ENCODE measurements at places on chromosomes 12 and 14. TPM values are rescaled to one million over a fixed set of nuclear protein-coding genes. Genes with fewer than 3 reads are reported as not detected.

DNA sequence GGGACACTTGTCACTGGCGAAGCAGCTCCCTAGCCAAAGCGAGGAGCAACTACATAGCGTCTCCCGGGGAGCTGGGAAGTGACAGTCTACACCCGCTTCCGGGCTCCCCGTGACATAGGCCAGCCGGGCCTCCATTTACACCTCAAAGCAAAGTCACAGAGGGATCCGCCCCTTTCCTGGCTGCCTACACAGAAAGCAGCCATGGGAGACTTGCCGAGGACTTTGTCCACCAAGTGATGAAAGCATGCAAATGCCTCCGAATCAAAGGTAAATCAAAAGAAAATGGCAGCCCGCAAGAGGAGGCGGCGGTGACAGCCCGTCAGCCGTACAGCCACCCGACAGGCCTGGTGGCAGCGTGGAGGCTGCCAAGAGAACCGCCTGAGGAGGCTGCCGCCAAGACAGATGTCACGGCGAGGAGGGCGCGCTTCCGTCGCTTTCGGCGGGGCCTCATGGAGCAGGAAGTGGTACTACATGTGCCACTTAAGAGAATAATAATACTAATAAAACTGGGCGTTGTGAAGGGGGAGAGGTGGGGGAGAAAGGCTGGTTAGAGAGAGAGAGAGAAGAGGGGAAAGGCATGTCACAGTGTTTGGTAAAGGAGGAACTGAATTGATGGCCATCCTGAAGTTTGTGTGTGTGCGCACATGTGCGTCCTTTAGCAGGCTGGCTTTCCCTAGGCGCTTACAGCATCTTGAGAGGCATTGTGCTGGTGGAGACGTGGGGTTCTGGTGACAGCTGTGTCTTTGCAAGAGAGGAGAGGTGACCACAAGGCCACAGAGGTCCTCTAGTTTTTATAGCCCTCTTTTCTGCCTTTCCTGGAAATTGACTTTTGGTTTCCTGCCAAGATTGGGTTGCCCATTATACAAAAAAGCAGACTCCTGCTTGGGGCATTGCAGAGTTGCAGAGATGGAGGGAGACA is 661.7 kb downstream of the VRK1 start:
- DNase-seq = peak; percentile 38

ACSS3 gene
- 1.8 TPM for total RNA-seq

LUM gene
- 51.3 TPM for total RNA-seq

DPY19L2 gene
- total RNA-seq = 10.7 TPM

SLC7A7 gene
- not detected for total RNA-seq

DNA sequence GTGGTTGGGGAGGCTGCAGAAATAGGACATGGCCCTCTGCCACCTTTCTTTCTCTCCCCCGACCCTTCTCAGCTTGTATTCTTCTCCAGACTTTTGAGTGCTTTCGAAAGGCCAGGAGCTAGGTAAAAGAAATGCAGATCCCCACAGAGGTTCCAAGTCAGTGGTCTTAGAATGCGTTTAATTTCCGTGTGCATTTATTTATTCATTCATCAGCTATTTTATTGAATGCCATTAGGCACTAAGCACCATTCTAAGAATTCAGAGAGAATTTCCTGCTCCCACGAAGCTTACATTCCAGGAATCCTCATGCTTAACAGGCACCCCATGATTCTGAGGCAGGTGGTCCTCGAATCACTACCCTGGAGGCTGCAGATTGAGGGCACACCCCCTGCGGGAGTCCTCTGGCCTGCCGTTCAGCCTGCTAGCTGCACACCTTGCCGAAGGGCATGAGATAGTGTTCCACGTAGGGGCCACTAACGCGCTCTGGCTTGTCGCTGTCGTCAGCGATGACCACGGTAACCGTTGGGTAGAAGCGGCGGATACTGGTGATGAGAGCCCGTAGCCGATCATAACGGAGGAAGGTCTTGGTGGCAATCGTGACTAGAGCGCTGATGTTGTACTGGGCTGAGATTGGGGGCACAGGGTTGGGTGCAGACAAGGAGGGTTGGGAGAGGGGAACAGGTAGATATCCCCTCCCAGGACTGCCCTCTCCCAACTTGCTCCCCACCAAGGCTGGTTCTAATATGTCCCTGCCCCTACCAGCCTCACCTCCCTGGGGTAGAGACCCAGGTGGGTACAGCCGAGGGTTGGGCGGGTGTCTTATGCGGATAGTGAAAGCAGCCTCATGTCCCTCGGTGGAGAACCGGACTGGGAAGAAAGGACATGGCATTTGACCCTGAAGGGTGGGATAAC is 4.5 kb downstream of the B4GALNT1 start:
- DNase-seq = no peak

- DNase-seq = no peak
Measured at GRCh38 chr14:91350813-91351511, 66.7 kb downstream of the CCDC88C start.

DNA sequence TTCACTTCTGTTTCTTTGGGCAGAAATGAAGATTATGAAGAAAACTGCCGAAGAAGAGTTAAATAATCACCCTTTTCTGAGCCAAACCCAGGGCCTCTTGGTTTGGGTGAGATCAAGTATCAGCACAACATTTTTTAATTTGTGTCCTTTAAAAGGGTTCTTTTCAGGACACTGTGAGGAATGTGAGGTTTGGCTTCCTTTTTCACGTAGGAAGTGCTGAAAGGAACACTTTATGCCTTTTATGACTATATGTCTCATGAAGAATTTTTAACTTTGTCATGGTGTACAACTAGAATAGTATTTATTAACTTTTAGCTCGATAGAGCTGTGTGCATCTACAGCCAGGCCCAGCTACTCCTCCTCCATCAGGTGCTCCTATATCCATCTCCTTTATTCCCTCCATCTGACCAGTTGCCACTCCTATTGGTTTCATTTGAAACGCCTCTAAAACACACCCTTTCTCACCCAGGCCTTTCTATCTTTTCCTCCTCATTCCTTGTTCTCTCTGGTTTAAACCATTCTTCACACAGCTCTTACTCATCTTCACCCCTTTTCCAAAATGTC is 103.6 kb upstream of the LRIG3 start:
- no peak for DNase-seq

GRCh38 chr12:106924268-106924861 is 31.3 kb upstream of the TMEM263 start:
- no peak for DNase-seq

DNA sequence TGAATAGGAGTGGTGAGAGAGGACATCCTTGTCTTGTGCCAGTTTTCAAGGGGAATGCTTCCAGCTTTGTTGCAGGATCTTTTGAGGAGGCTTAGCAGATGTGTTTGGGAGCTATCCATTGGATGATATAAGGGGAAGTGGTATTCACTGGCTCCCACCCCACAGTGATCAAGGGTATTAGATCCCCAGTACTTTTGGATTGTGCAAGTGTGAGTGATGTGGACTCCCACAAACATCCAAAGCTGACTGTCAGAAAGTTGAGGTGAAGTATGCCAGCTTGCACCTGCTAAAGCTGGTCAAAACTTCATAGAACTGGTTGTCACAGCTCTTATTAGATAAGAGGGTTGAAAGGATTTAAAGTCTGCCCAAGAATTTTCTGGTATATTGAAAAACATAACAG is 110.1 kb upstream of the BTG1 start:
- DNase-seq = no peak

- DNase-seq = peak; percentile 46
Measured at GRCh38 chr12:56084958-56085543, 5.1 kb downstream of the ERBB3 start.

DNA sequence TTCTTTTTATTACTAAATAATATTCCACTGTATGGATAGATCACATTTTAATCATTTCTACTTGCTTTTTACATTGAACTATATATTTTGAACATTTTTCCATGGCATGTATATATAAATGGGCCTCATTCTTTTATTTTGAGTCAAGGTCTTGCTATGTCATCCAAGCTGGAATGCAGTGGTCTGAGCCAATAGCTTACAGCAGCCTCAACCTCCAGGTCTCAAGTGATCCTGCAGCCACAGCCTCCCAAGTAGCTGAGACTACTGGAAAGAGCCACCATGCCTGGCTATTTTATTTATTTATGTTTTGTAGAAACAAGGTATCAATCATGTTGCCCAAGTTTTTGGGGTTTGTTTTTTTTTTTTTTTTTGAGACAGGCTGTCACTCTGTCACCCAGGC is 7.6 kb downstream of the FCF1 start:
- no peak for DNase-seq

- no peak for DNase-seq
Measured at GRCh38 chr14:24084440-24084839, 9.7 kb upstream of the PCK2 start.

GRCh38 chr14:30362369-30363218 is 196.4 kb upstream of the G2E3 start:
- no peak for DNase-seq

GRCh38 chr12:49667325-49668090 is 39.7 kb downstream of the FMNL3 start:
- DNase-seq = no peak

GRCh38 chr12:106446419-106447092 is 89.0 kb downstream of the POLR3B start:
- DNase-seq = peak; percentile 13

NPFF gene
- total RNA-seq = not detected

GRCh38 chr12:18165422-18165871 is 75.5 kb upstream of the RERGL start:
- peak; percentile 49 for DNase-seq

- no peak for DNase-seq
Measured at GRCh38 chr14:88064841-88065240, 59.9 kb downstream of the GPR65 start.

- no peak for DNase-seq
Measured at GRCh38 chr14:64937821-64938193, 4.7 kb downstream of the GPX2 start.

DNA sequence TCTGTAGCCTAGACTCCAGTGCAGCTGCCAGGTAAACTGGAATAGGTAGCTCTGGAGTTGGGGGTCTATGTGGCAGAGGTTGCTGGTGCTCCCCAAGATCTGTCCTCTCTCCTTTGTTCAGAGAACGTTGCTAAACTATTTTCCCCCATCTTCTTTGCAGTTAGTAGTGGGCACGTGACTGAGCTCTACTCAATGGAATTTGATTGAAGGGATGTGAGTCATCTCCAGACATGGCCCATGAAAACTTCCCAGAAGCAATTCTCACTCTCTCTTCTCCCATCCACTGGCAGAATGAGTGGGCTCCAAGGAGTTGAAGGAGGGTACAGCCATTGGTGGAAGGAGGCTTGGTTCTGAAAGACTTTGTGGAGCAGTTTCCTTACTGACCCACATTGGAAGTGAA is 44.0 kb downstream of the PAH start:
- DNase-seq = no peak

GALNT6 gene
- 40.4 TPM for total RNA-seq

DNA sequence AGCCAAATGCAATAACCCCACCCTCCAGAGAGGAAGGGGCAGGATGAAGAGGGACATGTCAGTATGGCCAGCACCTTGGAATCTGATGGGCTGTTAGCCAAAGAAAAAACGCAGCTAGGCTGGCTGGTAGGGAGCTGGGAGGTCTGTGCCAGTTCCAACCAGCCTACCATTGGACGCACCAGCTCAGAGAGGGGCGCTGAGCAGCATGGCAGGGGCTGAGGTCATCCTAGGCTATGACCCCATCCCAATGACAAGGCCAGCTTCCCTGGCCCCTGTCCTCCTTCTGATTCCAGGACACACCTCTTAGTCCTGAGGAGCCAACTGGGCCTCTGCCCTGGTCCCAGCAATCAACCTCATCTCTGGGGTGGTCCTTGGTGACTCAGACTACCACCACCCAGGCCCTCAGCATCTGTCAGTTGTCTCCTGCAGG is 12.2 kb downstream of the ACTN1 start:
- DNase-seq = no peak

P2RX7 gene
- total RNA-seq = 2.2 TPM
